ENCODE measurements at places on chromosomes 12 and 14.

GRCh38 chr12:6790496-6791150 lies 1.3 kb downstream of the CD4 start:
- DNase-seq: no peak

- no peak for DNase-seq
Measured at GRCh38 chr12:45334396-45334795, 118.5 kb downstream of the ANO6 start.

DNA sequence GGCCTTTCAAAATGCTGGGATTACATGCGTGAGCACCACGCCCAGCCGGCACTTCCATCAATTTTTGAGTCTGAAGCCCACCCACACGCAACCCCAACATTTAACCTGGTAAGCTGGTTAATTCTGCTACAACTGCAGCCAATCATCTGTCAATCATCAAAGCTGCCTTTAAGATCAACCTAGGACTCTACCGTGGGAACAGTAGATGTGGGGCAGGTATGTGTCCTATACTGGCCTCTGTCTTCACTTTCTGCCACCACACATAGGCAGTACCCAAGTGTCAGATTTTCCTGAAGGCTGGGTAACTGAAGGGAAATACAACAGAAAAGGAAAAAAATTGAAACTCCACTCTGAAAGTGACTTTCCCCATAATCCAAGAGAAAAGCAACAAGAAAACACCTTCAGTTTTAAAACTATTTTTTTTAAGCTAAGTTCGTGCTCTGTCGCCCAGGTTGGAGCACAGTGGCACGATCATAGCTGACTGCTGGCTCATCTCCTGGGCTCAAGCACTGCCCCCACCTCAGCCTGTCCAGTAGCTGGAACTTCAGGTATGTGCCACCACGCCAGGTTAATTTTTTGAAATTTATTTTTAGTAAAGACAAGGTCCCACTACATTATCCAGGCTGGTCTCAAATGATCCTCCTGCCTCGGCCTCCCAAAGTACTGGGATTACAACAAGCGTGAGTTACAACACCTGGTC lies 22.2 kb downstream of the VCPKMT start:
- no peak for DNase-seq

DNA sequence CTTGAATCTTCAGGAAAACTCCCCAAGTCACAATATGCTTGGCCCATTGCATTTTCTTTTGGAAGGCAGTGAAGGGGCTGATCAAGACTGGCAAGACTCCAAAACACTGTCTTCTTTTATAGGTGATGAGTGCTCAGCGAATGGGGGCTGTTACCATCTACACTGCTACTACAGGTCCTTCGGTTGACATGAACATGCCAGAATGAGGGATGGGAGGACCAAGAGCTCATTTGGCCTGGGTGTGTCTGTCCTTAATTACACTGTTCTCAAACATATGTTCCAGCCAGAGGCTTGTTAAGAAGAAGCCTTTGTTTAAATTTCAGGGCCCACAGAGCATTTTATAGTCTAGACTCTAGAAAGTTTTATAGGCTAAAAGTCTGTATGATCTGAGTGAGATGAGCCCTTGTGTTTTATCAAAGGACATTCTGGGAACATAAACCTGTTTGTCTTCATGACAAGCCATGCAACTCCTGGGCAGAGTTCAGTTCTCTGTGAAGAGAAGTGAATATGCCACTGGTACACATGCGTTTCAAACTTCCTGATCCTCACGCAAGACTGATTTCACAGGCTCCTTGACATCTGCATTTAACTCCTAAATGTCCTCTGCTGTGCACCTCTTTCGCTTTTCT lies 4.7 kb upstream of the FAM234B start:
- no peak for DNase-seq

DNA sequence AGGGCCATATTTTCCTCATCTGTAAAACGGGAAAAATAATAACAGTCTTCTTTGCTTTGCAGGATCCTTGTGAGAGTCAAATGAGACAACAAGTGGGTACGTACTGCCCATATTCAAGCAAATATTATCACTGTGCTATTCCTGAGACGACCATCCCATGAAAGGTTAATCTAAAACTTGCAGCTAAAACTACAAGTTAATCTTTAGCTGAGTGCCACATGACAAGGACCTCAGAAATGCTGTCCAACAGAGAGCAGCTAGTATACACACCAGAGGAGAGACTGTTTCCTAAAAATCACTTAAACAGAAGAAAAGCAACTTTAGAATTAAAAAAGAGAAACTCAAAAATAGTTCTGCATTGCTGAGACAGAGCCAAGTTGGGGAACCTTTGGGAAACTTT lies 162.7 kb upstream of the TMTC2 start:
- DNase-seq: no peak

- DNase-seq: peak; percentile 59
Measured at GRCh38 chr14:99574099-99574880, 29.7 kb downstream of the CCDC85C start.

DNA sequence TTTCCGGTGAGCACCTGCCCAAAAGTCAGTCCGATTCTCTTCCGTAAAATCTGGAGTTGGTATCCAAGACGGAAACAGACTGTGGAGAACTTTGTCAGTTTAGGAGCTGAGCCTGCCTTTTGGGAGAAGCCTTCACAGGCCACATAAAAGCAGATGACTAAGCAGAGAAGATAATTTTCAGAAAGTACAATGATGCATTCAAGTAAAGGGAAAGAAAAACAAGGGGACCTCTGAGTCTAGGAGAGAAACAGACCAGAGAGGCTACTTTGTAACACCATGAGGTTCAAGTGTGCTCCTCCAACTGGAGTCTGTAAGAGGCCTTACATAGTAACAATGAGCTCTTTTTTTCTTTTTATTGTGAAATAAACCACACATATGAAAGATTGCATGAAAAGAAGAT lies 21.1 kb downstream of the TMED8 start:
- no peak for DNase-seq

DNA sequence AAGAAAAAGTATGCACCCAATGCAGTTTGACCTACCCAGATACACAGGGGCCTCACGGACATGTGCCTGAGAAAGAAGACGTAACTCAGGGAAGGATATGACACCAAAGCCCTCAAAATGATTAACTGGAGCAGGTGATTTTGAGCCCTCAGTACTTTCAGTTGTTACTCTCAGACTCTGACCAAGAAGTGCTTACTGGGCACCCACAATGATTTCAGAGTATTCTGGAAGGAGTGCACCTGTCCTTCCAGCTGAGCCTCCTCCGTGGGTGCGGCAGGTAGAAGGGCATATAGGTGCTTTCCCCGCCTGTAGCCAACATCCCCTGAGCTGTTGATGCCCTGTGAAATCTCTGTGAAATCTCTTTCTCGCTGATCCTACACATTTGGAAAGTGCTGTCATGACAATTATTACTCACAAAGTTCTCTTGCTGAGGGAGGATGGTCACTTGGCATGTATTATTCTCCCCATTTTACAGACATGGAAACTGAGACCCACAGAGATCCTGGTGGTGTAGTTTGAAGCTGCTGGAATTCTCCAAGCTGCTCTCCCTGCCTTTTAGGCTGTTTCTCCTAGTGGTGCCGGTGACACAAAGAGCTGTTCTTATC lies 154.3 kb upstream of the CCND2 start:
- DNase-seq: no peak

DNA sequence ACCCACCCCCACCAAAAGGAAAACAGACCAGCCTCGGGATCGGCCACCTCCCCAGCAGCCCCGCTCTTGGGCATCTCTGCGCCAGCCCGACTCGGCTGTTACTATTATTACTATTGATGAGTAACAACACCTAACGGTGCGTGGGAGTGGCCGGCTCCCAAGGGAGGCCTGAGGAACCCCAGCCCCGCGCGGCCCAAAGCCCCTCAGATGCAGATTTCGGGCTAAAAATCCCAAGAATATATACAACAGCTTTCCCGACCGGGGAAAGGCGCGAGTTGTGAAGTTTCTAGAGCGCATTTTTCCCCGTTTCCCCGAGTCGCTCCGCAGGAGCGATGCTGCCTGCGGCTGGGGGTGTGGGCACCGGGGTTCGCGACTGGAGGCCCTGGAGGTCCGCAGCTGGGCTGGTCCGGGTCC lies 565 bp downstream of the NT5DC3 start:
- peak; percentile 33 for DNase-seq

DNA sequence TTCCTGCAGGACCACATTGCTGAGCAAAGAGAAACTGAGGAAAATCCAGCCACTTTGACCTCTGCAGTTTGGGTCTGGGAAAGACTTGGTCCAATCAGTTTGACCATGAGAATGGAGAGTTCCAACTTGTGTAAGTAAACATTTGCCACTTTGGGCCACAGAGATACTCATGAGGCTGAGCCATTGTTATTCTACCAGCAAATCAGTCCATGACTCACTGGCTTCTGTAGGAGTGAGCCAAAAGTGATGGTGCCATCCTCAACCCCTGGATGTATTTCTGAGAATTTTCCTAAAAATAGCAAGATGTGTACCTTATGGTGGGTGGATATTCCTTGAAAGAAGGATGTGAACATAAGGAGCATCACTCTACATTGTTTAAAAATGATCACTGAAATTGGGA lies 192.9 kb upstream of the OR4E1 start:
- no peak for DNase-seq

GRCh38 chr14:22998329-22999012 lies 11.5 kb downstream of the C14orf93 start:
- DNase-seq: no peak

GRCh38 chr12:53766881-53767280 lies 15.1 kb upstream of the CISTR start:
- DNase-seq: no peak

DNA sequence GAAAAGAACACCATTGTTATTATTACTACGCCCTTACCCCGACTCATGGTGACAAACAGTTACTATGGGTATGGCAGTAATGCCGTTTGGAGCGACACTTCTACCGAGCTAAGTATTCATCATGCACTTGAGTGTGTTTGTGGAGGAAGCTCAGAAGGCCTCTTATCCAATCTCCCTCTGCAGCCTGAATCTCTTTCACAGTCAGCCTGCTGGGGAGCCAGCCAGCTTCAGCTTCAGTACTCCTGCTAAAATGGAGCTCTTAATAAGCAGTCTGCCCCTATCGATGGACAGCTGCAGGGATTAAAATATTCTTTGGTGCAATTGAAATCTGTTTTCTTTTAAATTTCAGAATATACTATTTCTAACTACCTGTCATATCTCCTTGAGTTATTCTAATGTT lies 24.7 kb upstream of the ATP5MC2 start:
- no peak for DNase-seq

DNA sequence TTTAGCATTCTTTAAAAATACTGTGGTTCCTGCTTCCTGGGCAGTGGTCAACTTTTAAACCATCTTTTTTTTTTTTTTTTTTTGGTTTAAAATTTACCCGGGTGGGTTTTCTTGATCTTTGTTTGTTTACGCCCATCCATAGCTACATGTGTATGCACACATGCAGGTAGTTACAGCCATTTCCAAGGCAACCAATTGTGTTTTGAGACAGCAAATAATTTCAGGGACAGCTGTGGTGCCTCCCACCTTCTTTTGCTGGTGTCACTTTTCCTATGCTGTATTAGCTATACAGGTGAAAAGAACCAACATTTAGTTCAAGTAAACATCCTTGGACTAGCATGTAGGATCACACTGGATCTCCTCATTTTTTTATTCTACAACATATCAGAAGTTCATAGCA lies 52.0 kb upstream of the PSMA6 start:
- no peak for DNase-seq

DNA sequence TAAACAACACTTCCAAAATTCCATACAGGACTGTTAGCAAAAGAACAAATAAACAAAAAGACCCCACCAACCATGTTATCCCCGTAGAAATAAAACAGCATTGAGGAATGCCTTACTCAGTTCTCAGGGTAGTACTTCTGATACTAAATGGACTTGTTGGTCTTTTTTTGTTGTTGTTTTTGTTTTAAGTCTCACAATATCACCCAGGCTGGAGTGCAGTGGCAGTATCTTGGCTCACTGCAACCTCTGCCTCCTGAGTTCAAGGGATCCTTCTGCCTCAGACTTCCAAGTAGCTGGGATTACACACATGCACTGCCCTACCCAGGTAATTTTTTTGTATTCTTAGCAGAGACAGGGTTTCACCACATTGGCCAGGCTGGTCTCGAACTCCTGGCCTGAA lies 17.1 kb downstream of the HNRNPC start:
- DNase-seq: no peak

GRCh38 chr14:64983439-64984310 lies 3.0 kb upstream of the FNTB start:
- DNase-seq: no peak

DNA sequence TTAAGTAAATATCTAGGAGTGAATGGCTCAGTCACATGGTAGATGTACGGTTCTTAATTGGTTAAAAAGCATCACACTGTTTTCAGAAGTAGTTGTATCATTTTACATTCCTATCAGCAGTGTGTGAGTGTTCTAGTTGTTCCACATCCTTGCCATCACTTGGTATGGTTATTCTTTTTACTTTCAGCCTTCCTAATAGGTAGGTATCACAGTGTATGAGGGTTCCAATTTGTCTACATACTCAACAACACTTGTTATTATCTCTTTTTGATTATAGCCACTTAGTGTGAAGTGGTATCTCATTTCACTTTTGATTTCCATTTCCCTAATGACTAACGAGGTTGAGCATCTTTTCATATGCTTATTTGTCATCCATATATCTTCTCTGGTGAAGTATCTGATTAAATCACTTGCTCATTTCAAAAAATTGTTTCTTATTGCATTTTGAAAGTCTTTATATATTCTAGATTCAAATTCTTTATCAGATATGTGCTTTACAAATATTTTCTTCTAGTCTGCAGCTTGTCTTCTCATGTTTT lies 3.5 kb upstream of the SPRYD3 start:
- no peak for DNase-seq

GRCh38 chr14:103908580-103908979 lies 19.7 kb upstream of the TDRD9 start:
- DNase-seq: no peak

- no peak for DNase-seq
Measured at GRCh38 chr14:95301527-95302187, 18.1 kb downstream of the CLMN start.

DNA sequence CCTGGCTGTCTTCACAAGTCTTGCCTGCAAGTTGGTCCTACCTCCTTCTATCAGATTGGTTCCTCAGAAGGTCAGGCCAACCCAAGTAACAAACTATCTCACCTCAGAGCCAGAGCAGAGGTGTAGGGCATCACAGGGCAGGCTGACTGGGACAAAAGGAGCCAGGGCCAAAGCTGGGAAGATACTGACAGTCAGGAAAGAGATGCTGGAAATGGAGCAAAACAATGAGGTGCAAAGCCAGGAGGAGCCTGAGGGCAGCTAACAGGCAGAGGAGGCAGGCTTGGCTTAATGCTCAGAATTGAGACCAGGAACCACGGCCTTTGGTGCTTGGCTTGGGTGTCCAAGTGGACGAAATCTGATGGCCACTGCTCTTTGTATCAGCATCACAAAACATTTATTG lies 68.4 kb upstream of the PNMA1 start:
- DNase-seq: no peak

GRCh38 chr14:31194095-31194494 lies 13.5 kb downstream of the HECTD1 start:
- no peak for DNase-seq

GRCh38 chr12:52311285-52311648 lies 9.9 kb downstream of the KRT83 start:
- DNase-seq: no peak

- no peak for DNase-seq
Measured at GRCh38 chr14:106846218-106846617, 1319.8 kb downstream of the TMEM121 start.

GRCh38 chr14:72049462-72049861 lies 117.2 kb downstream of the RGS6 start:
- no peak for DNase-seq
